ENCODE measurements at places on chromosomes 7 and 10.
A peak's percentile ranks its signal among the peaks of the same experiment; 100 is the strongest.

GRCh38 chr10:11468126-11468742, 143.2 kb downstream of the USP6NL start:
- no peak for DNase-seq

GRCh38 chr7:107505362-107505761, 35.5 kb downstream of the GPR22 start:
- DNase-seq: no peak

- DNase-seq: peak; percentile 33
Measured at GRCh38 chr7:134514663-134515062, 12.7 kb upstream of the AKR1B10 start.

GRCh38 chr10:14017467-14017866, 313.3 kb downstream of the FRMD4A start:
- DNase-seq: no peak

GRCh38 chr10:21944727-21945386, 58.7 kb downstream of the DNAJC1 start:
- DNase-seq: no peak

GRCh38 chr7:51327287-51327717, 10.7 kb upstream of the COBL start:
- DNase-seq: no peak

DNA sequence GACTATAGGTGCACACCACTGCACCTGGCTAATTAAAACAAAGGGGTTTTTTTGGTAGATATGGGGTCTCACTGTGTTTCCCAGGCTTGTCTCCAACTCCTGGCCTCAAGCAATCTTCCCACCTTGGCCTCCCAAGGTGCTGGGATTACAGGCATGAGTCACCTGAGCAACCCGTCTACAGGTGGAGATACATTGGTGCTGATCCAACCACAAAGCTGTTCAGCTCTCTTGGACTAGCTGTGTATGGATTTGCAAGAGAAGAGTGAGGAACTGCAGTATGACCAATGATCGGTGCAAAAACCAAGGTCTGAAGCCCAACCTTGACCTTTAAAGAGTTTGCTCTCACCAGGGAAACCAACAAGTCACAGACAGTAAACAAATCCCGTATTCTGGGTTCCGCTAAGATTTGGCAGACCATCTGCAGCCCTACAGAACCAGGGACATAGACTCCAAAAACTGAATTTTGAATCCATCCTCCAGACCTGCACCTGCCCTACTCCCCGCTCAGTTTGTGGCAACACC, 18.9 kb downstream of the EPHB4 start:
- no peak for DNase-seq

- DNase-seq: no peak
Measured at GRCh38 chr10:100907773-100908363, 4.9 kb upstream of the SLF2 start.

DNA sequence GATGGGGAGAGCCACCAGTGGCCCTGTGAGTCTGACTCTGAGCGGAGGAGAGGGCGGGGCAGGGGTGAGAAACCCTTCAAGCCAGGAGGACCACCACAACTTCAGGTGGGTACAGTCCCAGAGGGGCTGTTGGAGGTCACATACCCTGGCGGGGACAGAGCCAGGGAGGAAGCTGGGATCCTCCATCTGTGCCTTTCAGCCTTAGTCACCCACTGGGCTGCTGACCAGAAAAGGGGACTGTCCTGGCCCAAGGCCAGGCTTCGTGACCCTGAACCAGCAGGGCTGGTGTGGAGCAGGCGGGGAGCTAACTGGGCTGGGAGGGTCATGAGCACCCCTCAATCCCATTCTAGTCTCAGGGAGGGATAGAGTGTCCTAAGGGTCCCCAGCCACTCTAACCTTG, 1.5 kb upstream of the CALHM3 start:
- no peak for DNase-seq

DNA sequence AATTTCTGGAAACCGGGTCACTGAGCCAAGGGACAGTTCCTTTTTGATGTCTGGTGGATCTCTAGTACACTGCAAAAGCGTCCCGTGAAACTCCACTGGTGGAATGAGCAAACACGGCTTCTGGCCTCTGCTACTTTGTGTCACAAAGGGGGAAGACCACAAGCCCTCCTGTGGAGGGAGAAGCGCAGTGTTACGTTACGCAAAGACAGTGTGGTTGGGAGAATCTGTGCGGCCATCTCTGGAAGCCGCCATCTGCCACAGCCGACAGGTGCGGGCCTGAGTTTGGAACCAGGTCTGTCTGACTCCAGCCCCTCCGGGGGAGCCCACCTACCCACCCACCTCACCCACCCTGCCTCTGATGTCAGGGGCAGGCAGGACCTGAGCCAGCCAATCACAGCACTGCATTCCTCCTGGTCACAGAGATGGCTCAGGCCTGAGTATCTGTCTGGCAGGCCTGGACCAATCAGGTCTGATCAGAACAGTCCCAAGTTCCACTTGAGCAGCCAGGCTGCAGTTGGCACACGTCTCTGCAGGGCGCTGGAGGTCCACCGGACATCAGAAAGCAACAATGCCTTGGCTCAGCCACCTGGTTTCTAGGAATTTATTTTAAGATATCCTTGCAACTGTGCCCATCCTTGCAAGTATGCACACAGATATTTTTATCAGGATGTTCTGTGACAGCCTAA, 3.0 kb upstream of the CYP2W1 start:
- no peak for DNase-seq

DNA sequence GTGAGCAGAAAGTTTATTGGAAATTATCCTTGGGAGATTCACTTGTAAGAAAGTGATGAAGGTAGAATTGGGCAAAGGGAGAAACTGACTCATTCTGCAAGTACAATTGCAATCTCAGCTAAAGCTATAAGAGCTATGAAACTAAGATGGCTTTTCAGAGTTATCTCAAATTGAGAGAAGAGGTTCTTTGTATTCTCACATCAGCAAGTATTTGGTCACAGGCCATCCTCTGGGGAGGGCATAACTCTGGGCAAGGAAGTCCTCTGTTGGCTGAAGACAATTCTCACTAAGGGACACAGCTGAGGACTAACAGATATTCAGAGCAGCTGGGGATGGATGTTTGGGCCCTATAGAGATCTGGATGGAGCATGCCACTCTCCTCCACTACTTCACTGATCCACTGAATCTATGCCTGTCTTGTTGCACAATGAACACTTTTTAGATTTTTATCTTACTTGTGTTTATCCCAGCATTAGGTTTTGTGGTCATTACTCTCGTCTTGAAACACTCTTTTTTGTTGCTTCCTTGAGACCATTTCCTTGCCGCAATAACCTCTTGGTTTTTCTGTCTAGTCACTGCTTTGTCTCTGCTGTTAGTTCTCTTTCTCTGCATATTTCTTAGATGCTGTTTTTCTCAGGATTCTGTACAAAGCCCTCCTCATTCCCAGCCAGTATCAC, 115.1 kb downstream of the GNAI1 start:
- DNase-seq: no peak

DNA sequence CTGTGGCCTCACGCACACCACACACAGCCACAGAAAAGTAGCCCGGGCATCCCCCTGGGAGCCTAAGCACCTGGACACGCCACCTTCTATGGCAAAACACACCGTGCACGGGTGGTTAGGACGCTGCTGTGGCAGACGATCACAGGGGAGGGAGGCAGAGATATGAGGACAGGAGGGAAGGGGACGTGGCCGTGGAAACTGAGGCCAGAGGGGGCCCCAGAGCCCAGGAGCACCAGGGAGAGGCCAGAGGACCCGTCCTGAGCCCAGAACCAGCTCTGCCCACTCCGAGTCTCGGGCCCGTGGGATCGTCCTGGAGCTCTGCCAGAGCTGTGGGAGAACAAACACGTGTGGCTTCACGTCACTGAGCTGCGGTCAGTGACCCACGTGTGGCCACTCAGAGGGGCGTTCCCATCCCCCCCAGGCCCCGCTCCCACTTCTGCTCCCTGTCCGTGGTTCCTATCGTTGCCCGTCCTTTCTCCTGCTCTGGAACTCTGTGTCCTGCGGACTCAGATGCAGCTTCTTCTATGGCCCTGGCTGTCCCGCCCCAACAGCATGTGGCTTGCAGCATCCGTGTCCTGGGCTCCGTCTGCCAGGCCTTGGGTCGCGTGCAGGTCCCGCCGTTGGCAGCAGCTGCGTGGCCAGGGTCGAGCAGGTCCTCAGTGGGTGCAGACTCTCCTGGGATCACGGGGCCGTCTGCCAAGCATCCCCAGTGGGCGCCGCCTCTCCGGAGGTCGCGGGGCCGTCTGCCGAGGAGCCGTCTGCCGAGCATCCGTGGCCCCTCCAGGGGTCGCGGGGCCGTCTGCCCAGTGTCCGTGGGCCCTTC, 31.0 kb downstream of the GET4 start:
- no peak for DNase-seq

- DNase-seq: no peak
Measured at GRCh38 chr10:43524434-43525247, 49.8 kb downstream of the ZNF239 start.

DNA sequence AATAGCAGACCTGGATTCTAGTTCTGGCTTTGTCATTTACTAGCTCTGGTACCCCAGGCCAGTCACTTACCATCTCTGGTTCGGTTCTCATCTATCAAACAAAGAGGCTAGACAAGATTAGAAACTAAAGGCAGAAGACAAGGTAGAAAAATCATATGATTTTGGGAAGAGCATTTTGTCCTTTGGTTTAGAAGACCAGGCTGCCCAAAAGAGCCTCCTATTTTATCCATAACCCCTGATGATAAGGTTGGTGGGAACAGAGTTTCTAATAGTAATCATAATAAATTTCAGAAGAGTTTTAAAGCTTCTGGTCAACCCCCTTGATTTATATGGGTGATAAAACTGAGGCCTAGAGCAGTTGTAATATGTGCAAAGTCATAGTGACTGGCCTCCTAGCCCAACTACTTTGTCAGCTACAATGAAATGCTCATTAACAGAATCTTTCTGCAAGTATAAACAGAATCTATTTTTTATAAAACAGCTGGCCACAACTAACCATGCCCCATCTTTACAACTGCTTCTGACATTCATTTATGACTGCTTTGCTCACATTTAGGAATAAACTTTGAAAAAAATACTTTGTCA, 23.4 kb downstream of the COX15 start:
- no peak for DNase-seq

DNA sequence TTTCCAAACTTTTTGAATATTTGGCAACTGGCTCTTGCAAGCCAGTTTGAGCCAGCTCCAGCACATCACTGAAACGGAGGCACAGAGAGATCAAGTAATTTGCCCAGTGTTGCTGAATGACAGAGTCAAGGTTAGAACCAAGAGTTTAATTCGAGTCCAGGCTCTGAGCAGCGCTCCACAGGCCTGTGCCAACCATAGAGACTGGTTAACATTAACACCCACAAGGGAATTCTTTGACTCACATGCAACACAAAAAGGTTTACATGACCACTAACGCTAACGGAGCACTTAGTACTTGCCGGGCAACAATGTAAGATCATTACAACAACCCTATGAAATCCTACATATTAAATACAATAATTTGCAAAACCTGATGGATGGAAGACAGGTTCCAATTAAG, 1.5 kb downstream of the RGS10 start:
- no peak for DNase-seq

DNA sequence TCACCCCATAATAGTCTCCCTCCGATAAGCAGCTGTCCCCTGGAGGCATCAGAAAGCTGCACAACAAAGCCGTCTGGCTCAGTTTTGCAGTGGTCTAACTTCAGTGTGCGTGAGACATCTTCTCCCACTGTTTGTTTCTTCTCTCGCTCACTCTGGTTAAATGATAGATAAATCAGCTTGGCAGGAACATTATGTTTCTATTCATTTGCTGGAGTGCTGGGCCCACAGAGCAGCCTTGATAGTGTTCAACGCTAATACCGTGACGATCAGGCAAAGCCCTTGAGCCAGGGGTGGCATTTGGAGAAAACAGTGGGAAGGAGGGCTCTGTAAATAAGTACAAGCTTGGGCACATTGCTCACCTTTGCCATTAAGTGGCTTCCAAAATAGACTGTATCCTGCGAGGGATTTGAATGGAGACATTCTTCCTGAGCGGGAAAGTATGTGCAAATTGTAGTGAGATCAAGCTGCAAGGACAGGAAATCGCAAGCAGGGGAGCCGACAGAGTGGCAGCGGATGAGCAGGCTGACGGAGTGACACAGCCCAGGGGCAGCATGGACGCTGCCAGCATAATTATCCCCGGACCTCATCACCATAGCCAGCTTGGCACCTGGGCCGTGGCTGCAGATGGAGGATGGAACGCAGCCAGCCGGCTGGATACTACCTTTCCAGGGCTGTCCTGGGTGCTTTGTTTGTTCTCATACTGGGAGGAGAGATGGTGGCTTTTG, 256.8 kb upstream of the FZD8 start:
- DNase-seq: no peak

- DNase-seq: no peak
Measured at GRCh38 chr7:2757361-2757903, 69.4 kb downstream of the AMZ1 start.

DNA sequence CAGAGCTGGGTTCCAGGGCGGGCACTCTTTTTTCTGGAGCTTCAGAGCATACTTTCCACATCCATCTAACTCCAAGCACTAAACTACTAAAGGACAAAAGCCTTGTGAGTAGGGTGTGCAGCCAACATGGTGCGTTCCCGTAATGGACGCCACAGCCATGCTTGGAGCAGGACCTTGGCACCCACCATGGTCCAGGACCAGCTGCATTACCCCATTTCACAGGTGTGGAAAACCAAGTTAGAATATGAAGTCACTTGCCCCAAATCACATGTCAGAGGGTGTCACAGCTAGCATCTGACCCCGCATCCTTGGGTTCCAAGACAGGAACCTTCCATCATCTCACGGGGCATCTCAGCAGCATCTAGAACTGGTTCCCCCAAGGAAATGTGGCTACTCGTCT, 112.4 kb downstream of the SMURF1 start:
- no peak for DNase-seq

GRCh38 chr7:66169616-66170015, 35.5 kb upstream of the TPST1 start:
- no peak for DNase-seq

GRCh38 chr7:70178787-70179186, 580.5 kb downstream of the AUTS2 start:
- no peak for DNase-seq

GRCh38 chr10:118873091-118873737, 118.4 kb upstream of the CACUL1 start:
- DNase-seq: no peak

GRCh38 chr7:45574669-45575500, 717 bp downstream of the ADCY1 start:
- no peak for DNase-seq

DNA sequence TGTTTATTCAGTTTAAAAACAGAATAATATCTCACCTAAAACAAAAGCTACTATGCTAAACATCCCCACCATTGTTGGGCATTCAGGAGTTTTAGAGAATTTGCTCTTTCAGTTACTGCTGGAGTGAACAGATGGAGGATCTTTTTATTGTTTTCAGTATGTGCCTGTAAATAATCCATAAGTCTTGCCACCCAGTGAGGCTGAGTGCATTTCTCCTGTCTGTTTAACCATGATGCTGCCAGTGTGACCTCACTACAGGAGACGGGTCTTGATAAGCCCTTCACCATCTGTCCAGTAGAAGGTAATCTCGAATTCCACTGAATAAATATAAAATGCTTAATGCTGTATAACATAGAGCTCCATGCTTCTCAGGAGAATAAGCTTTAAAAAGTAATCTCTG, 430.9 kb downstream of the POM121L12 start:
- no peak for DNase-seq

GRCh38 chr10:89217057-89217990, 10.2 kb upstream of the CH25H start:
- peak; percentile 76 for DNase-seq
